K562 (cell line): ENCODE measurements at places on chromosomes 5 and 9.

- no peak for DNase-seq
These were observed 179.5 kb downstream of the TRIO start for GRCh38 chr5:14322437-14323187.

DNA sequence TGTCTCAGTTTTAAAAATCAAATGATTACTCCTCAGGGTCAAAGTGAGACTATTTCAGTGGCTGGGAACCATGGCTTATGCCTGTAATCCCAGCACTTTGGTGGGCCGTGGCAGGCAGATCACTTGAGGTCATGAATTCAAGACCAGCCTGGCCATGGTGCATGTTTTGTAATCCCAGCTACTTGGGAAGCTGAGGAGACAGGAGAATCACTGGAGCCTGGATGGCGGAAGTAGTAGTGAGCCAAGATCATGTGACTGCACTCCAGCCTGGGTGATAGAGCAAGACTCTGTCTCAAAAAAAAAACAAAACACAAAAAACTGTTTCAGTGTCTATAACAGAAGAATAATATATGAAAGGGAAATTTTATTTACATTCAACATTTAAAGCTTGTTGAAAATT, 182.9 kb downstream of the ARHGEF28 start:
- DNase-seq, result no peak

DNA sequence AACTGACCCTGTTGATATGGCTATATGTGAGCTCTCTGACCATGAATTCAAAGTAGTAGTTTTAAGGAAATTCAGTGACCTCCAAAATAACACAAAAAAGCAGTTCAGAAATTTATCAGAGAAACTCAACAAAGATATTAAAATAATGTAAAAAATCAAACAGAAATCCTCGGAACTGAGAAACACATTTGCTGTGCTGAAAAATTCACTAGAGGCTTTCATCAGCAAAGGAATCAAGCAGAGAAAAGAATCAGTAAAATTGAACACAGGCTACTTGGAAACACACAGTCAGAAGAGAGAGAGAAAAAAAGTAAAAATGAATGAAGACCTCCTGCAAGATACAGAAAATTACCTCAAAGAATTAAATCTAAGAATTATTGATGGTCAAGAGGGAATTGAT, 417.2 kb downstream of the TMEM232 start:
- DNase-seq, result no peak

GRCh38 chr5:74640954-74641734, 616 bp upstream of the ENC1 start:
- DNase-seq, result peak; percentile 44

DNA sequence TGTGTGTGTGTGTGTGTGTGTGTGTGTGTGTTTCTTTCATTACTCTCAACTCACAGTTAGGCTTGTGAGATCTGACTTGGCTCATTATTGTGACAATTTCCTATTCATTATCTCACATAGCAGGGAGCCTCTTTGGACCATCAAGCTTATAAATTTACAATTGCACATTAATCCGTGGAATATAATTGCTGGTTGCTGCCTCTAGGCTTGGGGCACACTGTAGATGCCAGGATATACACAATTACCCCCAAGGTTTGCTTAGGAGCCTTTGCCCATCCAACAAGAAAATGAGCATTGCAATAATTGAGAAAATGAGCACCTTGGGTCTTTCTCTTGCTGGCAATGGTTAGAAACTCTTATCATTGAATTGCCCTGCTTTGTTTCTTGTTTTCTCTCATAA, 161.6 kb upstream of the DMRTA1 start:
- no peak for DNase-seq

DNA sequence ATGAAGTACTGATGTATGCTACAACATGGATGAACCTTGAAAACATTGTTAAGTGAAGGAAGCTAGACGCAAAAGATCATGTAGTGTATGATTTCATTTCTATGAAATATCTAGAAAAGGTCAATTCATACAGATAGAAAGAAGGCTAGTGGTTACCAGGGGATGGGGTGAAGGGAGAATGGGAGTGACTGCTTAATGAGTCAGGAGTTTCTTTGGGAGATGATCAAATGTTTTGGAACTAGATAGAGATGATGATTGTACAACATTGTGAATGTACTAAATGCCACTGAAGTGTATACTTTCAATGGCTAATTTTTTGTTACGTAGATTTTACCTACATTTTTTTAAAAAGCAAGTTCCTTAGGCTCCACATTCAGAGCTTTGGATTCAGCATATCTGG, 14.9 kb upstream of the DELE1 start:
- DNase-seq, result no peak

GRCh38 chr9:110446171-110446570, 108.5 kb upstream of the TXNDC8 start:
- no peak for DNase-seq

- peak; percentile 24 for DNase-seq
These were observed 871 bp downstream of the TRIO start for GRCh38 chr5:14143841-14144585.

DNA sequence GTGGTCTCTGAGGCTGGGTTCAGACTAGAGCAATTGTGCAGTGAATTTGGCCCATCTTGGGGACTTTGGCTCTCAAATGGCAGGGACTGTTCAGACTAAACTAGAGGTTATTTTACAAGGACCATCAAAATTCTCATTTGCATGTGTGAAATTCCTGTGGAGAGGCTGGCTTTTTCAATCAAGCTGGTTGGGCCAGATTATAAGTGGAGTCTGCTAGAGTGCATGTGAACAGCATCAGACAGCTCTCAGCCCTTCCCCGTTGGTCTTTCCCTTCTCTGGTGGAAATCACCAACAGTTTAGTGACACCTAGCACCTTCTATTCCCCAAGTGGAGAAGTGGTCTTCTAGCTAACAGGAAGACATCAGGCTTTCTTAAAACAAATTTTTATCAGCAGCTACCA, 301.3 kb downstream of the CWC27 start:
- no peak for DNase-seq

DNA sequence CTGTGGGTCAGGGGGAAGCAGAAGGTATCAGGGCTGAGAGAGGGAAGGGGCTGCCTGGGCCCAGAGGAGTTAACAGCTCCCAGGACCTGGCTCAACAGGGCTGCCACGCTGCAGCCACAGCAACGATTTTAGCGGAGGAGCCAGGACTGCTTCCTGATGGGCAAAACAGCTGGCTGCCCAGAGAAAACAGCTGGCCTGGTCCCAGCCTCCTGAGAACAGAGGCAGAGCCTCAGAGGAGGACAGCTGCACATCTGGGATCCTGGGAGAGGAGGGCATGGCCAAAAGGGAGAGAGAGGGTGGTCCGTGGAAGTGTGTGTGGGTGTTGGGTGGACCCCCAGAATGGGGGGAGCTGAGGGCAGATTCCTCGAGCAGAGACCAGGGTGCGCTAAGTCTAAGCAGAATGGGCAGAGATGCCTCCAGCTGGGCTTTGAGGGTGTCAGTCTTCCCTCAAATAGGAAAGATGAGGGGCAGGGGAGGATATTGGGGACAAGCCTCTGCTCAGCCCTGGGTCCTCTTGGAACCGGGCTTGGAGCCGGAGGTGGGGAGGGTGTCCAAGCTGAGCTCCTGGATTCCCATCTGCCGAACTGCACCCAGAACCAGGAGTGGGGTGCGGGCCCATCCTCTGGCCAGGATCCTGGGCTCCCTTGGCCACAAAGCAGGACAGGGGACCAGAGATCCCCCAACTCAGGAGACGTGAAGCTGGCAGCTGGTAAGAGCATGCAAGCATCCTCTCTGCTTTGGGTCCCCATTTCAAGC, 9.1 kb upstream of the CERCAM start:
- DNase-seq, result no peak

DNA sequence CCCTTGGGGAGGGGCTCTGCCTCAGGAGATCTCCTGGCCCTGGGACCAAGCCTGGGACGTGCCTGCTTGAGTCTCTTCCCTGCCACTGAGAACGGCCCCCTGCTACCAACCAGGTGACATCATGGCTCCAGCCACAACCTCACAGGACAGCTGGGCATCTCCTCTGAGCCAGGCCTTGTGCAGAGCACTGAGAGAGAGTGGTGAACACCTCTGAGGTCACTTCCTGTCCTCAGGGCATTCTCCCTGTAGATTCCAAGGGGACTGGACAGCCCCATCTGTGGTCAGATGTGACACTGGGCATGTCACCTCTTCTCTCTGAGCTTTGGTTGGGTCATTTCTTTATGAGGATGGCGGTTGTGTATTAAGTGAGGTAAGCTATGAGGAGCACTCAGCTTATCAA, 172.0 kb downstream of the MELK start:
- no peak for DNase-seq

GRCh38 chr9:77598524-77598923, 49.6 kb downstream of the GNA14 start:
- DNase-seq, result no peak

GRCh38 chr5:169656125-169656901, 19.2 kb downstream of the DOCK2 start:
- no peak for DNase-seq
